ENCODE measurements at places on chromosomes 4 and X.

DNA sequence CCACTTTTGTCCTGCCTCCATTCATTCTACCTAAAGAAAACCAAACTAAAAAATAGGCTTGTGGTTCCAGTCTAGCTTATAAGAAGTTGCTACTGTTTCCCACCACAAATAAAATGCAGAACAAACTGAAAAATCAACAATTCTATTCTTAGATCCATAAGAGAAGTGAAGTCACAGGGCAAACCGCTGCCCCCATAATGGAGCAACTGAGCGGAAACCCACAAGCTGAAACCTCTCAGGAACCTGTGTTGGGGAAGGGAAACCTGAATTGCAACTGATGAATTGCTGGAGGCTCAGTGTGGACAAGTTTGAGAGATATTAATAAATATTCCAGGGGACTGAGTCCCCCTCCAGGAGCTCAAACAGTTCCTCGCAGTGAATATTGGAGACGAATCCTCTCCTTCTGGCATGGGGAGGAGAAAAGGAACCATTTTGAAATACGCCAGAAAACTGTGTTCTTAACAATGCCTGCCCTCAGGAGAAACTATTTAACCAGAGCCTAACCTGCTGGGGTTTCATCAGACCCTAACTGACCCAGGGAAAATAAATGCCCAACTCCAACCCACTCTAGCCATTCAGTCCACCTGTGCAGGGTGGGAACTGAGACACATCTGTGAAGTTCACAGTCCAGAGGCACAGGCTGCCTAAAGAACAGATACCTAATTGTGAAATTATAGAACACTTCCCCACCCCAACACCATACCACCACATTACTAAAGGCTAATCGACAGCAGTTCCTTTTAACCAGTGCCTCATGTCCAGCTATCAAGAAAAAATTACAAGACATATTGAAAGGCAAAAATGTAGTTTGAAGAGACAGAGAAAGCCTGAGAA, 22.8 kb upstream of the SH3RF1 start:
- no peak for DNase-seq

- no peak for DNase-seq
Measured at GRCh38 chrX:132463411-132463810, 25.4 kb downstream of the MBNL3 start.

DNA sequence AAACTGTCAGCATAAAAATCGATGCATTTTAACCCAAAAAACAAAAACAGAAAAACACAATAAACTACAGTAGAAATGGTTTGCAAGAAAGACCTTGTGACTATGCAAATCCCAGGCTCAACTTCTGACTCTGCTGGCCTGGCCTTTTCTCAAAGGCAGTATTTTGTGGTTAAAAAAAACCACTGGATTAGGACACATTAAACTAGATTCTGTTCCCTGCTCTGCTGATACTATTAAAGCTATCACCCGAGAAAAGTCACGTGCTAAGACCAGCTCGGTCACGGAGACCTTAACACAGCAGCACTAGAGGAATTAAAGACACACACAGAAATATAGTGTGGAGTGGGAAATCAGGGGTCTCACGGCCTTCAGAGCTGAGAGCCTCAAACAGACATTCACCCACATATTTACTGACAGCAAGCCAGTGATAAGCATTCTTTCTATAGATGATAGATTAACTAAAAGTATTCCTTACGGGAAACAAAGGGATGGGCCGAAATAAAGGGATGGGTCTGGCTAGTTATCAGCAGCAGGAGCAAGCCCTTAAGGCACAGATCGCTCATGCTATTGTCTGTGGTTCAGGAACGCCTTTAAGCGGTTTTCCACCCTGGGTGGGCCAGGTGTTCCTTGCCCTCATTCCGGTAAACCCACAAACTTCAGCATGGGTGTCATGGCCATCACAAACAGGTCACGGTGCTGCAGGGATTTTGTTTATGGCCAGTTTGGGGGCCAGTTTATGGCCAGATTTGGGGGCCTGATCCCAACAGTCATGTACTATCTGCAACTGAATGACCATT, 16.1 kb downstream of the CBR4 start:
- DNase-seq = no peak

DNA sequence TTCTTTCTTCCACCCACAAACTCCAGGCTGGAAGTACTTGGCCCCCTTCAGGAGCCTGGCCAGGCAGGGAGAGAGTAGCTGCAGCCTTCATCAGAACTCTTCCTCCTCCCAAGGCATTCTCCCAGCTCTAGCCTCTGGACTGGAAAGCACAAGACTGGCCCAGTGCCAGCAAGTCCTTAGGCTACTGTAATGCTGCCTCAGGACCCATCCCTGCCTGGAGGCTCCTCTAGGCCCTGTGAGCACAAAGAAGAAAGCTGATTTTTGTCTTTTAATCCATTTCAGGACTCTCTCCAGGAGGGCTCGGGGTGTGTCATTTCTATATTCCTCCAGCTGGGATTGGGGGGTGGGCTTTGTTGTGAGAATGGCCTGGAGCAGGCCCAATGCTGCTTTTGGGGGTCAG, 10.8 kb downstream of the AWAT2 start:
- no peak for DNase-seq

DNA sequence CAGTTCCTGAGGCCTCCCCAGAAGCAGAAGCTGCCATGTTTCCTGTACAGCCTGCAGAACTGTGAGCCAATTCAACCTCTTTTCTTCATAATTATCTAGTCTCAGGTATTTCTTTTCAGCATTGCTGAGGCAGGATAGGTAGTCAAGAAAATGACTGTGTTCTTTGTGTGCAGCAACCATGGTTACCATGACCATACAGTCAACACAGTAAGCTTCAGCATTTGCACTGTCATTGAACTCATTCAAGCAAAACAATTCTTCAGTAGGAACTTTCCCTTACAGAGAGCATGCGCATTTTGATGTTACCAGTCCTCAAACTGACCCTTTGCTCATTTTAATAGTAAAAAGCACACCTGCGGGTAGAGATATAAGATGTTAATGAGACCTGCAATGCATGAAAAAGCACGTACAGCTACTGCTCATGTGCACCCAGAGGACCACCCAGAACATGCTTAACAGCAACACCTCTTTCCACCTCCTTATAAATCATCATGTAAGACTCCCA, 180.8 kb downstream of the PRKX start:
- DNase-seq = no peak

DNA sequence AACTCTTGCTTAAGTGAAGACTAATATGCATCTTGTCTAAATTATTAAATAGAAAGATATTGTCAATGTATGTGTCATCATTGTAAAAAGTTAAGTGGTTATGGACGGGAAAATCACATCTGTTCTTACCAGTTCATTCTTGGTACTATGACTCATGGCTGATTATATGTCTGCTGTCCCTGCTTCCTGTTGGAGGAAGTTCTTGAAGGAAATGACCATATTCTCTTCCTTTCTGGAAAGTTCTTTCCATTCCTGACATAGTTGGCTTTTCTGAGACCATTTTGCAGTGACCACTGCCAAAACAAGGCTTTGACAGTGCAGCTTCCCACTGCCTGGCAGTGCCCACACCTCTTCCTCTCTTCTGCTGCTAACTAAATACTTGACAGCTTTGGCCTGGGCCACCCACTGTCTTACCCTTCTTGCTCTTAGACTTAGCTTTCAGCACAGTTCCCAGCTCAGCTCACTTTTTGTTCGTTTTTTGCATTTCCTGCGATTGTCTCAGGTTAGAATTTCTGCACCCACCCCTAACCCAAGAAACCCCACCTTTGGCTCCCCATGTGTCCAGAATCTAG, 13.2 kb upstream of the CLDN24 start:
- no peak for DNase-seq

DNA sequence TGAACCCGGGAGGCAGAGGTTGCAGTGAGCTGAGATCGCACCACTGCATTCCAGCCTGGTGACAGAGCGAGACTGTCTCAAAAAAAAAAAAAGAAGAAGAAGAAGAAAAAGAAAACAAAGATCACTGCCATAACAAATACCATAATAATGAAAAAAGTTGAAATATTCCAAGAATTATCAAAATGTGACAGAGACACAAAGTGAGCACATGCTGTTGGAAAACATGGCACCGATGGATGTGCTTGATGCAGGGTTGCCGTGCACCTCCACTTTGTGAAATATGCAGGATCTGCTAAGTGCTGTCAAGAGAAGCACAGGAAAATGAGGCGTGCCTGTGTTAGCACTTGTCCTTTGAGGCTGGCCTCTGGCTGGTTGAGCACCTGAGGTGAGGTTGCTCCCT, 133.3 kb downstream of the STK32B start:
- DNase-seq = no peak

GRCh38 chr4:122842984-122843531, 16.4 kb downstream of the FGF2 start:
- no peak for DNase-seq

DNA sequence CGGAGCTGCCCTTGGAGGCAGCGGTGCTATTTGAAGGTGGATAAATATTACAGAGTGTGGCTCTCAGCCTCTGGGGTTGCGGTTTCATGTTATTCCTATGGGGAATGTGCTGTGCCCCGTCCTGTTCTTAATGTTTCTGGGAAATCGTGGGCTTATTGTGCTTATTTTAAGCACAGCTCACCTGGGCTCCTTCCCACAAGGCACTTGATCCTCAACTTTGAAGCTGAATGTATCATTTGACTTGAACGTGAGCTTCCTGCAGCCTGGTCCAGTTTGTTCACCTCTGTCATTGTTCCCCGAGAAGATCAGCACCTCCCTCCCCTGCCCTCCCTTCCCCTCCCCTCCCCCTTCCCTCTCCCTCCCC, 3.9 kb downstream of the SORCS2 start:
- no peak for DNase-seq

DNA sequence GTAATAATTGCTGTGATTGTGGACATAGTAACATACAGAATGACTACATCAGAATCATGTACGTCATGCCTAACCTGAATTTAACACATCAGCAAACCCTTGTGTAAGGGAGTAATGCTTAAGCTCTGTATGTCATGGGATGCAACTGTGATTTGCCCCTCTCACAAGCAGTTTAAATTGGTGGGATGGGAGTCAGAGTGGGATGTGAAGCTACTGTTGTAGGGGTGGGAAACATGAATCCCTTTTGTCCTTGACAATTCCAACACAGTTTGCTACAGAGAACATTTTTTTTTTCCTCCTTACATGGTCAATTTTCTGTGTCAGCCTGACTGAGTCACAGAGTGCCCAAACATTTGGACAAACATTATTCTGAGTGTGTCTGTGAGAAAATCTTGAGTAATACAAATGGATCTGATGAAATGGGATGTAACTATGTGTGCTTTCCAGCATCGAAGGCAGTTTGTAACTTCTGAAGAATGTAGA, 392.8 kb downstream of the GPM6A start:
- DNase-seq = no peak

DNA sequence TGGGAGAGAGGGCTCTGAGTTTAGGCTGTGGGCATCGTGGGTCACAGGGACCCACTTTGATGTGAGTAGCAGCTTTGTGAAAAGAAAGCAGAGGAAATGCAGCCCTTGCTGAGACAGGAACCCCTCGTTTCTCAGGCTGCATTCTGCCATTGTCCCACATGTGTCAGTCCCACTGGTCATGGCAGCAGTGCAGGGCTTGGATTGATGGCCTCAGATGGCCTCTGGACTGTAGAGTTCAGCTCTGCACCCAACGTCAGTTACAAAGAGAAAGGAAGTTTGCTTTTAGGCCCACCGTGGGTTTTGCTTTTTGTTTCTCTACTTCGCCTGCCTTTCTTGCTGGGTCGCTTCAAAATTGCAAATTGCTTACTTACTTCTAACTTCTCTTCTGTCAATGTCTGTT, 248.3 kb upstream of the KLF3 start:
- DNase-seq = no peak
